Stimulated activated CD8-positive, alpha-beta memory T cell treated with anti-CD3 and anti-CD28 coated beads, Interleukin-7, amount 100 ng/mL, for 48 hours (primary cell): ENCODE measurements at places on chromosomes 11 and 22.

DNA sequence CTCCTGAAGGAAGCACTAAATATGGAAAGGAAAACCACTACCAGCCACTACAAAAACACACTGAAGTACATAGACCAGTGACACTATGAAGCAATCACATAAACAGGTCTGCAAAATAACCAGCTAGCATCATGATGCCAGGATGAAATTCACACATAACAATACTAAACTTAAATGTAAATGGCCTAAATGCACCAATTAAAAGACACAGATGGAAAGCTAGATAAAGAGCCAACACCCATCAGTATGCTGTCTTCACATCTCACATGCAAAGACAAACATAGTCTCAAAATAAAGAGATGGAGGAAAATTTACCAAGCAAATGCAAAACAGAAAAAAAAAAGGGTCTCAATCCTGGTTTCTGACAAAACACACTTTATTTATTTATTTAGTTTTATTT is 171.7 kb downstream of the TTC28 start:
- no peak for DNase-seq

GRCh38 chr11:77698896-77699295 is 61.3 kb upstream of the CLNS1A start:
- DNase-seq: no peak

- no peak for DNase-seq
Observed at GRCh38 chr11:110219006-110219785, 77.2 kb downstream of the RDX start.

DNA sequence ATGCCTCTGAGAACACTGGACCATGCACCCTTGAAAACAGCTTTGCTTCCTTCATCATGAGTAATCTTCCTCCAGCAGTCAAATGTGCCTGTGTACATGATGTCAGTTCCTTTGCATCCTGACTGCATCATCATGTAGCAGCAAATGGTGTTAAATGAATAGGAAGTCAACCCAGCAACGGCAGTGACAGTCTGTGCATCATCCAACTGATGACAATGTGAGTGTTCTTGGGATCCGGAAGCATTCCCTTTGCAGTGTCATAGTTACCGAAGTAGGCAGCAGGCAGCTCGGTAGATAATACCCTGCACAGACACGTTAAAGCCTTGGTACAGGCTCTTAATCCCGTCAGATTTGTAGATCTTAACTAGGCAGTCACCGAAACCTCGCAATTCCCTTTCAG is 2.5 kb downstream of the WBP2NL start:
- no peak for DNase-seq

DNA sequence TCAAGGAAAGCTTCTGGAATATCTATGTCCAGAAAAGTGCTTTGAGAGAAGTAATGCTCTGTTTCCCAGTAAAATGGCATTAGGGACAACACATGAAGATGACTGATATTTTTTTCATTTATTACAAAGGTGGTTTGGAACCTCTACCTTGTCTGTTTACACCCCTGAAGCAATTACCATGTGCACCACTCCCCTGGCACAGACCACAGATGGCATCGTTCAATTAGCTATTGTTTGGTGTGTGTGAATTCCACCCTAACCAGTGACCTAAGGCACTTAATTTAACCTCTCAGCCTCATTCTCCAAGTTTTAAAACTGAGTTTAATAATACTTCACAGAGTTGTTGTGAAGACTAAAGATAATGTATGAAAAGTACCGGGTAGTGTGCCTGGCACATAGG is 127.6 kb upstream of the BMAL1 start:
- no peak for DNase-seq

DNA sequence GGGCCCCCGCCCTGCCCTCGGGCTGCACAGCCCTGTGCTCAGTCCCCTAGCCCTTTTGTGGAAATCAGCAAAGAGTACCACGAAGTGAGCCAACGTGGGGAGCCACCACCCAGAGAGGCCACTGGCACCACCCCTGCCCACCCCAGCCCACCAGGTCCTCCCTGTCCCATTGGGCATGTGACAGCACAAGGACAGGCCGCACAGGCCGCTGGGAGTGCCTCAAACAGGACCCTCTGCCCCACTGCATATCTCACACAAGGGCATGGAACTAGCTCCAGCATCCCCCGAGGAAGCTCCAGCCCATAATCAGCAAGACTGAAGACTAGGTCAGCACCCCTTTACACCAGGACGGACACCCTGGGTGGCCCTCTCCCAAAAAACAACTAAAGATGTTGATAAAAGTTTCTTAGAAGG is 29.7 kb downstream of the GNB1L start:
- no peak for DNase-seq

DNA sequence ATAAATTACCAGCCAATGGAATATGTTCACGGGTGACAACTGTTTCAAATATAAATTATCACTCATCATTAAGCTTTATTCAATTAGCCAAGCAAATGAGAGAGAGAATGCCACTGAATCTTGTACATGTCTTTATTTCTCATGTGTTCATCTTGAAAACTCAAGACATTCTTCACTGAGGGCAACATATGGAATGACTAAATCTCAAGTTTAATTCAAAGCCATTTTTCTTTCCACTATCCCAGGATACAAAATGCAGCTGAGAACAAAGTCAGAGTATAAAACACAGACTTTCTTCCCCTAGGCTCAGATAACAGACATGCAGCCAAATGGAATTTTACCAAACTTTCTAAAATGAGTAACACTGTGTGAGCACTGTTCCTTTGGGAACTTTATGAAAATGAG is 12.1 kb upstream of the BBOX1 start:
- DNase-seq: no peak

GRCh38 chr22:26842103-26842502 is 184.7 kb downstream of the MIAT start:
- no peak for DNase-seq

- DNase-seq: no peak
Observed at GRCh38 chr11:6431861-6432260, 8.9 kb downstream of the HPX start.

GRCh38 chr11:19651653-19652052 is 61.0 kb upstream of the NAV2 start:
- DNase-seq: no peak

DNA sequence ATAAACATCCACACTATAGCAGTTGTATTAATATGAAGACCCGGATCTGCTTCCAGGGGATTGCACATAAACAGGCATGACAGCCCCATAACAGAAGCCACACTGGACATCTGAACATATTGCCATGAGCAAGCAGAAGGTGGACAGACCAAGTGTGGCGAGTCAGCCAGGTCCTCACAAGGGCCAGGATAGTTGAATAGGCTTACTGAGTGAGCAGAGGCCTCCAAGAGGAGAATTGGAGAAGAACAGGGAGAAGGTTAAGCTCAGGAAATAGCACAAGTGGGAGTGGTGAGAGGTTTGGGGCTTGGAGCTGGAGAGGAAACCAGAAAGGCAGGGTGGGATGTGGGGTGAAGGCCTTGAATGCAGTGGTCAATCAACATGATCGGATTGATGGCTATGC is 10.8 kb downstream of the SLC35C1 start:
- DNase-seq: no peak

DNA sequence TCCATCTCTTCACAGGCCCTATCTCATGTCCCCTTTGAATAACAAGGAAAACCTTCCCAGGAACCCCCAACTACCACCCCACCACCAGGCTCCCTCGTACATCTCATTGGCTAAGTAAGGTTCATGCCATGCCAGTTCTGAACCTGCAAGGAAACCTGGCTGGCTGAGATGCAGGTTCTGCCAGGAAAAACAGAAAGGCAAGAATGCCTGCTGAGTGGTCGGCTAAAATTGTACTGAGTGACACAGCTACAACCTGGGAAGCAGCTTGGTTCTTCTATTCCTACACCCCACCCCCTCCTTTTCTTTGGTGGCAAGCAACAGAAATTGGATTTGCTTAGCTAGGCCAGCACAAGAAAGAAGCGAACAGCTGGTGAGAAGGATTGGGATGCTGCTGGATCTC is 36.1 kb upstream of the TSPAN18 start:
- no peak for DNase-seq

DNA sequence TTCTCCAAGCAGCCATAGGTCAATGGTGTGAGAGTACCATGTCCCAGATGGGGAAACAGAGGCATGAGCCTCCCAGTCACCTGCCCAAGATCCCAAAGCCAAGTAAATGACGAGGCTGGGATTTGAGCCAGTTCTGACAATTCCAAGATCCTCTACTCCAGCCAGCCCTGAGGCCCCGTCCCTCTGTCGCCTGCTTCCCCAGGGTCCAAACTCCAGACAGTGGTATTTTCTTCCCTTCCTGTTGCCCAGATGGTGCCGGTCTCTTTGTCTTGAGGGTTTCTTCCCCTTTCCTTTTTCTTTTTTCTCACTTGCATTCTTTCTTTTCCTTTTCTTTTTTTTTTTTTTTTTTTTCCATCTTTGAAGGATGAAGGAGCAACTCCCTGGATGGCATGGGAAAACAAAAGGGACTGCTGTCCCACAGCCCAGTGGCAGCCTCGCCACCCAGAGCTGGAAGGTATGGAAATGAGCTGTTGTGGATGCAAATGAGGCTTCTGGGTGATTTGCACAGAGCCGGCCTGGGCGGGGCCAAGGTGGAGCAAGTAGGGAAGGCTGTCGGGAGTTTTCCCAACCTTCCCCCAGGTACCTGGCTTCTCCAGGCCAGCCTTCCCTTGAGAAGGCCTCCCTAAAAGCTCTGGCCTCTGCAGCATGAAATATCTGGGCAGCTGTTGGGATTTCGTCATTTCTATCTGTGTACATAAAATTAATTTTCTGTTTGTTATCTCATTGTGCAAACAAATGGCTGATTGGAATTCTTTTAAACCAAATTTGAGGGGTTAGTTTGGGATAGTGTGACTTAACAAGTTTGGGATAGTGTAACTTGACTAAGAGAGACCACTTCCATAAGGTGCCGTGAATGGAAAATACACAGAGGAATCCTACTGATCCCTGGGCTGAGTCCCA is 146.8 kb downstream of the MN1 start:
- no peak for DNase-seq

- DNase-seq: peak; percentile 44
Observed at GRCh38 chr22:42169055-42169469, 38.5 kb upstream of the CYP2D6 start.

- DNase-seq: no peak
Observed at GRCh38 chr11:126573325-126573978, 218.0 kb downstream of the ST3GAL4 start.
